Stimulated activated naive CD4-positive, alpha-beta T cell (primary cell): ENCODE measurements at places on chromosomes 16 and 17.

- DNase-seq, result no peak
These were observed 18.7 kb upstream of the ANKRD40CL start for GRCh38 chr17:50785946-50786570.

DNA sequence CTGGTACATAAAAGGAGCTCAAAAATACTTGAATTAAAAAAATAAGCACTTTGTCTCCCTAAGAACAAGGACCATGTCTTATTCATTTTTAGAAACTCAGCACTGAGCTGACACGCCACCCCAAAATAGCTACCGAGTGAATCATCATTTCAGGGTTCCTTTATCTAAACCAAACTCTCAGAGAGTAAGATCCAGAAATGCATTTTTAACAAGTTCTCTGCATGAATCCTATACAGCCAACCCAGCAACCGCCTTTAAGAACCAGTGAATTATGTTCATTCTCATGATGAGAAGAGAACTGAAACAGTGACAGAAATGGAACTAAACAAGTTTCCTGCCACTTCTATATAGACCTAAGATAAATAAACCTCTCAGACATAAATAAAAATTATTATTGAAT is 8.7 kb downstream of the C16orf87 start:
- no peak for DNase-seq

DNA sequence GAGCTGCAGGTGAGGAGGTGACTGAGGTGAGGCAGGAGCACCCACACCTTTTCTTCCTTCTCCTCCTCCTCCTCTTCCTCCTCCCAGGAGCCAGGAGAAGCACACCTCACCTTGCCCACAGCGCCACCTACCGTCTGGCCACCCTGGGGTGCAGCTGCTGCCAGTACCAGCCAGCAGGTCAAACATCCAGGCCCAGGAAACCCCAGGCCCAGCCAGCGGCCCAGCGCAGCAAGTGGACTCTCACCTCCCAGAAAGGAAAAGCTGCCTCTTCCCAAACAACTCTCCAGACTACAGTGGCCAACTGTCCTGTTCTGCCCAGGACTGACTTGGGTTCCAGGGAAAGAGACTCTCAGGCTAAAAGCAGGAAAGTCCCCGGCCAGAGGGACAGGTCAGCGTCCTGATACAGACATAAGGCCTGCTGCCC is 22.7 kb downstream of the PEMT start:
- DNase-seq, result peak; percentile 38

DNA sequence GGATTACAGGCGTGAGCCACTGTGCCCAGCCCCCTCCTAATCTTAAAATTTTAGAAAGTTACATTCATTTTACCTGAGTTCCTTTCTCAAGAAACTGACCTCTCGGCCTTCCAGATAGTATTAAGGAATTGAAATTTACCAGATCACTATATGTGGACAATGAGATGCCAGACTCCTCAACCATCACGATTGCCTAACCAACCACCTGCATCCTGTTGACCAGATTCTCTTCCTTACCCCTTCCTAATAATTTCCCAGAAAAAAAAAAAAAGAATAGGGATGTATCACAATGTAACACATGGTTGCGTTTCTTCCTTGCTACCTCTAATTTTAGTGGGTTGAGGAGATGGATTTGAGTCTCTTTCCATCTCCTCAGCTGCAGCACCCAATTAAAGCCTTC is 72.1 kb downstream of the BMERB1 start:
- no peak for DNase-seq

- no peak for DNase-seq
These were observed 13.8 kb upstream of the BCAR1 start for GRCh38 chr16:75264999-75265910.

DNA sequence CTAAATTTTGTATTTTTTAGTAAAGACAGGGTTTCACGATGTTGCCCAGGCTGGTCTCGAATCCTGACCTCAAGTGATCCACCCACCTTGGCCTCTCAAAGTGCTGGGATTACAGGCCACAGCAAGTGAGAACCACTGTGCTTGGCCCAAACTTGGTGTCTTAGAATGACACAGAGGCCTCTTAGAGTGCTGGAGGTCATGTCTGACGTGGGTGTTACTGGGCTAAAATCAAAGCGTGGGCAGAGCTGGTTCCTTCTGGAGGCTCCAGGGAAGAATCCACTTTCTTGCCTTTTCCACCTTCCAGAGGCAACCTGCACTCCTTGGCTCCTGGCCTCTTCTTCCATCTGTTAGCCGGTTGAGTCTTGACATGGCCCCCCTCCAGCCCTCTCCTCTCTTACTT is 53.8 kb downstream of the IRF8 start:
- DNase-seq, result no peak

GRCh38 chr17:65018610-65019316 is 37.8 kb downstream of the GNA13 start:
- DNase-seq, result no peak

GRCh38 chr16:61945511-61945910 is 90.7 kb downstream of the CDH8 start:
- no peak for DNase-seq
